ENCODE measurements at places on chromosomes 4 and X.

DNA sequence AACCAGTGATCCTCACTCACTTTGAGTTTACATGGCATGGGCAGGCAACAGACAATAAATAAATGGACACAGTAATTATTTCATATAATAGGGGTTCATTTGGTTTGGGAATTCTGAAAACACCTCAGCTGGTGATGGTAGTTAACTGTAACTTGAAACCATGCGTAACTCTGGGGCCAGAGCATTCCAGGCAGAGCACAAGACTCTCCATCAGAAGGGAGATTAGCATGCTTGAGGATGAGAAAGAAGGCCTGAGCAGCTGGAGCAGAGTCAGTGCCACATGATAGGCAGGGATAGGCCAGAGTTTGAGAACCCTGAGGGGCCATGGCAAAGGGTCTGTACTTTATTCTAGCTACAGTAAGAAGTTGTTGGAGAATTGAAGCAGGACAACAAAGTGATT is 56.3 kb upstream of the CXCL8 start:
- no peak for DNase-seq

GRCh38 chrX:39851745-39852455 is 245.9 kb downstream of the BCOR start:
- no peak for DNase-seq

DNA sequence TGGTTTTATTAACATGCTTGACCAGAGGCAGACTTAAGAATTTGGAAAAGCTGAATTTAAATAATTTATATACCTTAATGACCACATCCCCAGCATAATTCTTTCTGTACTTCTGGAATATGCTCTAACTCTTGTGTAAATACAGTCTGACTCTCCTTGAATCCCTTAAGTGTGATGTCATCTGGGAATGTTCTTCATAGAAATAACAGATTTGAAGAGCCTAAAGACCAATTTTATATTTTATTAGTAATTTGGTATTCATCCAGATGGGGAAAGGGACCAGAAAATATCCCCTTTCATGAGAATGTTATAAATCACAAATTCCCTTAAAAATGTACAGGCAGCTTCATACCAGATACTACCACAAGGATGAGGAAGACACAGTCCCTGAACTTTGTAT is 58.3 kb downstream of the KCNIP4 start:
- no peak for DNase-seq

- no peak for DNase-seq
Observed at GRCh38 chr4:165556383-165556782, 177.6 kb downstream of the CPE start.

DNA sequence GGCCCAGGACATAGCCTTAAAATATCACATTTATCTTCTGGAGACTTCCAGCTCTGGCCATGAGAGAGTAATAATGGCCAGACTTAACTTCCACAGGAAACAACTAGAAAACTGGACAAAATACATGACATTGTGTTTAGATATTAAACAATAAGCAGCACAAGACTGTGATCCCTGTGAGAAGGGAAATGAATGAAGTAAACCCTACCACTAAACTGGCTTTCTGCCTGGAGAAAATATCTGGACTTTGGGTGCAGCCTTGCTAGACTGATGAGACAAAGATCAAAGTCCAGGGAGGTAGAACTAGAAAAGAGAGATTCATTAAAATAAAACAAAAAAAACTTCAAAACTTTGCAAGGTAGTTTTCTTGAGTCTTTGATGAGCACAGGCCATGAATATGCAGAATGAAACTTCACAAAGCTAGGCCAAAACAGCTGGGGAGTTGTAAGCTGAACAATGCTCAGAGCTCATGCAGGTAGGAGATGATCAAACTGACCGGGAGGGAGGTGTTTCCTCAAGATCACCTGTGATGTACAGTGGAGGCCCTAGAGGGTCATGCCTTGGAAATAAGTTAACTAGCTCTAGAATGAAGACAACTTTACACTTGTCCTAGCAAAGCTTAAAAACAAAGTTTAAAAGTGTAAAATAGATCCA is 147.0 kb upstream of the SH3RF1 start:
- no peak for DNase-seq

- DNase-seq = no peak
Observed at GRCh38 chr4:150751648-150752047, 169.7 kb downstream of the MAB21L2 start.

Data from NCI-H1048 (cell line).